Activated CD4-positive, alpha-beta T cell treated with anti-CD3 and anti-CD28 coated beads for 48 hours (primary cell): ENCODE measurements at places on chromosomes 5 and 9.

GRCh38 chr9:107224252-107224651 lies 58.8 kb upstream of the RAD23B start:
- no peak for DNase-seq

- peak; percentile 77 for DNase-seq
These were observed 51.9 kb downstream of the TGFBI start for GRCh38 chr5:136080483-136081216.

- DNase-seq: no peak
These were observed 73.0 kb upstream of the SPOCK1 start for GRCh38 chr5:137572042-137572695.

GRCh38 chr9:127479507-127480081 lies 28.3 kb downstream of the LRSAM1 start:
- DNase-seq: no peak

- peak; percentile 58 for DNase-seq
These were observed 2.3 kb downstream of the ZFAND5 start for GRCh38 chr9:72362680-72363139.

- DNase-seq: no peak
These were observed 43.0 kb downstream of the COL23A1 start for GRCh38 chr5:178547052-178547666.

DNA sequence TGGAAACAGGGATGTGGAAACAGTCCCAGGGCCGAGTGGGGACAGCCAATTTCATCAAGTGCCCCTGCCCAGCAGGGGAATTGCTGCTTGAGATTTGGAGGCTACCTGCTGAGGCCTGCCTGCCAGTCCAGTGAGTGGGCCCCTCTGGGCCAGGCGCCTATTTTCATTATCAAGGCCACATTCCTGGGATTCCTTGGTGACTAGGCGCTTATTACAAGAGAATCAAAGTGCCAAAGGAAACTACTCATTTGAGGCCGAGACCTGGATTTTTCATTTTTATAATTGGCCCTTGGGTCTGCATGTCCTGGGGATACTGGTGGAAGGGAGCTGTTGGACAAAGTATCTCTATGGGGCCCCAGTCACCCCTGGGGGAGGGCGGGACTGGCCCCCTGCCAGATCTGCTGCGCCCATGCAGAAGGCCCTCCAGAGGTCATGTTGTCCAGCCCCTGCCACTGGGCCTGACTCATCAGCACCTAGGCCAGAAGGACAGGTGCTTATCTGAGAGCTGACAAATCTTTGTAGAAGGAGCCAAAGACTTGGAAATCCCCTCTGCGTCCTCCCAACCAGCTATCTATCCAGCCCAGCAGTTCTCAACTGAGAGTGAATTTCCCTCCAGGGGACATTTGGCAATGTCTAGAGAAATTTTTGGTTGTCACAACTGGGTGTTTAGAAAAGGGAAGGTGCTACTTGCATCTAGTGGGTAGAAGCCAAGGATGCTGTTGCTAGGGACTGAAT lies 45.6 kb downstream of the FOXI1 start:
- DNase-seq: no peak

DNA sequence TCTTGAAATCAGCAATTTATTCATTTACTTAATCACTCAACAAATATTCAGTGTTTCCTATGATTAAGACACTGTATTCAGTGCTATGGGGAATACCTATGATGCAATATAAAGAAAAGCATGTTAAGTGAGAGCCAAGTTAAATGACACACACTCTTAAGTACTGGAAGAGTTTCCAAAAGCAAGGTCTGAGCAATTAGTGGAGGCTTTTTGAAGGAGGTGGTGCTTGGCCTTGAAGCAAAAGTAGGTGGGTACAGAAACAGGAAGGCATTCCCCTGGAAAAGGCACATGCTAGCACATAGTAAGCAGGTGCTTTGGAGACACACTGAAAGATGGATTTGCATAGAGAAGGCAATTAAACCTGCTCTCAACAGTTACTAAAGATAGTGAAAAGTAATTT lies 4.0 kb downstream of the TSLP start:
- DNase-seq: no peak

DNA sequence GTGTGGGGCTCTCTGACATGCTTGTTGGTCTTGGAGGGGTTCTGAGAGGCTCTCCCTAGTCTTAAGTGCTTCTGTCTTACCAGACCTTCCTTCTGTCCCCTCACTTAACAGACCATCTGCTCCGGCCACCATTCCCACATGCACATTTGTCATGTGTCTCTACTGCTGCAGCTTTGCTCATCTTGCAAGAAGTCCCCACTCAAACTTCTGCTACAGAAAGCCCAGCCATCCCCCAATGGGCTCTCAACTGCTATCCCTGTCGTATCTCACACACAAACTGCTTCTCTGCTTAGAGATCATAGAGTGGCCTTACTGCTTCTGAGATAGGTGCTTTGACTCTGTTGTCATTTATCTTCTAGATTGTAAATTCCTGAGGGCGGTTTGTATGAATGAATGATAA lies 69.4 kb downstream of the NUP214 start:
- DNase-seq: no peak

DNA sequence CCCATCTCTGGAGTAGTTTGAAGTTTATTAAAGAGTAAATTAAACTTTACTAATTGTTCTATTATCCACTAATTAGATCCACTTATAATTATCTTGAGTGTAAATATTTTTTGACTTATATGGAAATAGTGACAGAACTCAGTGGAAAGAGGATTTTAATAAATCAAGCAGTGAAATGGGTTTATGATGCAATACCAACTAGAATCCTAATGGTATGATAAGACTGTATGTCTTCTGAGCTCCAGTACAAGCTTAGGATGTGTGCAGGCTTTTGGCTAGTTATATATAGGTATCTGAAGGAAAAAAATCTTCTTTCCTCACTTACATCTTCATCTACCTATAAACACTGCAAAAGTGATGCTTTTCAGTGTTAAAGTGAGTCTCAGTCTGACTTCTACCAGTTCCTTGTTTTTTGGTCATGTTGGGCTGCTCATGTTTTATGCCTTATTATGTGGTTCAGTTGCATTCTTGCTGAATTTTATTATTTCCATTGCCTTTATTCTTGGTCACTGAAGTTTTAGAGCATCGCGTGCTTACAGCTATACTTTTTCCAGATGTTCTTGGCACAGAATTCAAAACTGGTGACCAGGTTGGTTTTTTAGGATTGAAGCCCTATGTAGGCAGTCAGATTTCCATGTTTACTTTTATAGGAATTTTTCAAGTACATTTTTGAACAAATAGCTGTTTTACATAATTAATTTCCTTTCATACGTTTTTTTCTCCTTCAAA lies 30.5 kb downstream of the XRCC4 start:
- DNase-seq: no peak

DNA sequence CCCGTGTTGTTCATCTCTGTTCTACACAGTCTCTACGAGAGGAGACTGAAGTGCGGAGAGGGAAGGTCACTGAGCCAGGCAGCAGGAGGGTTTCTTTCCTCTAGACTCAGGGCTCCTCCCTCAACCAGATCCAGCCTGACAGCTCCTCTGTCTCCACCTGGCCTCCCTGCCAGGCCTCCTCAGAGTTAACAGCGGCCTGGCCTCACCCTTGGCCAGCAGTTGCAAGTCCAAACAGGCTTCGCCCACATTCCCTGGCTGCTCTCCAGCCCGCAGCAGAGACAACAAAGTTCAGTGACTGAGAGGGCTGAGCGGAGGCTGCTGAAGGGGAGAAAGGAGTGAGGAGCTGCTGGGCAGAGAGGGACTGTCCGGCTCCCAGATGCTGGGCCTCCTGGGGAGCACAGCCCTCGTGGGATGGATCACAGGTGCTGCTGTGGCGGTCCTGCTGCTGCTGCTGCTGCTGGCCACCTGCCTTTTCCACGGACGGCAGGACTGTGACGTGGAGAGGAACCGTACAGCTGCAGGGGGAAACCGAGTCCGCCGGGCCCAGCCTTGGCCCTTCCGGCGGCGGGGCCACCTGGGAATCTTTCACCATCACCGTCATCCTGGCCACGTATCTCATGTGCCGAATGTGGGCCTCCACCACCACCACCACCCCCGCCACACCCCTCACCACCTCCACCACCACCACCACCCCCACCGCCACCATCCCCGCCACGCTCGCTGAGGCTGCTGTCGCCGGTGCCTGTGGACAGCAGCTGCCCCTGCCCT lies at the start of gene HRCT1:
TSS of gene HRCT1 (plus strand) at position 291 of the 768 bp plus-strand sequence. CDS start at position 377, 86 bp downstream.
- DNase-seq: no peak

GRCh38 chr5:179766726-179767455 lies 26.9 kb upstream of the LTC4S start:
- DNase-seq: no peak

GRCh38 chr5:10709409-10709808 lies 51.6 kb downstream of the DAP start:
- no peak for DNase-seq

DNA sequence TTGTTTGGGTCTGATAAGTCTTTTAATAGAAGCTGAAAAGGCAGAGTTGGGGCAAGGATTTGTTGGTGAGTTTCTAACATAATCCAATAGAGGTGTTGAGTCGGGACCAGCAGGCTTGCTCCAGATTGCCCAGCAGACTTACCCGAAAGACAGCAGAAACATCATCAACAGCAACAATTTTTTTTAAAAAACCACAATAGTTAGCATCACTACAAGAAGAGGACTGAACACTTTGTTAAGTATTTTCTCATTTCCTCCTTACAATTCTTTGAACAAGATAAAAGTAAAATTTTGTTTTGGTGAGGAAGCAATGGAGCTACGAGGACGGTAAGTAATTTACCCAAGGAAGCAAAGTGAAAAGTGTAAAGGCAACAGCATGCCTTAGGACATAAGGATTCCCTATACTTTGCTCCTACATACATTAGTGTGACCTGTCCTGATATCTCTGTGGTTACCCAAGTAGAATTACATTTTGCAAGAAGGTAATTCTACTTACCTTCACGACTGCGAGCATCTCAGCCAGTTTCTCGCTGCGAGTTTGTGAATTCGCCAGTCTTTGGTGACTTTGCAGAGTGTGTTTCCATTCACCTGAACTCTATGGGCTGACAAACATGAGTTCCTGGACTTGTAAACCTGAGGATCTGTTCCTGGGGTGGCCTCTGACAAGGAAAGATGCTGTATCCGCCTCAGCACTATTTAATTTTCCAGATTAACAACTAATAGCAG lies 13.2 kb downstream of the ITK start:
- no peak for DNase-seq

- no peak for DNase-seq
These were observed 473.0 kb downstream of the EBF1 start for GRCh38 chr5:158626718-158627117.

GRCh38 chr5:54224103-54224826 lies 86.1 kb downstream of the ARL15 start:
- no peak for DNase-seq

GRCh38 chr9:5832538-5833529 lies at the start of gene ERMP1:
ERMP1 (minus strand) TSS chr9:5833117; CDS start chr9:5833027, 90 bp downstream.
- DNase-seq: peak; percentile 94

- no peak for DNase-seq
These were observed 327.4 kb downstream of the MARCHF11 start for GRCh38 chr5:15852217-15852616.
